ENCODE measurements at places on chromosomes 13 and 19. TPM values are rescaled to one million over a fixed set of nuclear protein-coding genes. Genes with fewer than 3 reads are reported as not detected.

Gene PLIN3
- polyA plus RNA-seq = 34.2 TPM

Gene STOML3
- not detected for polyA plus RNA-seq

Gene PGLYRP2
- not detected for polyA plus RNA-seq

Gene CNFN
- polyA plus RNA-seq = 4.2 TPM

Gene ADGRE3
- polyA plus RNA-seq = not detected

Gene CCL25
- not detected for polyA plus RNA-seq

Gene ZNF442
- polyA plus RNA-seq = 0.82 TPM

Gene ACER1
- polyA plus RNA-seq = not detected

Gene ZFP36
- 104 TPM for polyA plus RNA-seq

Gene TPTE2
- polyA plus RNA-seq = not detected

Gene CCDC70
- not detected for polyA plus RNA-seq

Gene ITPKC
- polyA plus RNA-seq = 14.5 TPM

Gene IL11
- 0.16 TPM for polyA plus RNA-seq

DNA sequence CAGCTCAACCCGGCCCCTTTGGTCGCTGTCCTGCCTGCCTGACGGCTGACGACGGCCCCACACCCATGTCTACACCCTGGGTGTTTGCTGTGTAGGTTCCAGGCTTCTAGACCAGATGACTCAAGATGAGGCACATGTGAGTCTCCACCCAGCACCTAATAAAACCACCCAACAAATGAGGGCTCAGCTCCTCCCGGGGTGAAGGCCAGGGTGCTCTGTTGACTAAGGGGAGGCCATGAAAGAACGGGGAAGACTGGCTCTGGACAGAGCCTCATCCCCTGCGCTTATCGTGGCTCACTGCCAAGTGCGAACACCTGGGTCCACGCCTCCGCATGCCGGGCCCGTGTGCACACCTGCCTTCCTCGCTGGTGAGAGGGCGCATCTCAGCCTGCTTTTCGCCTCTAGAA, 39.6 kb downstream of the COL4A2 start:
- no peak overlapping the region for H3K4me3 ChIP-seq
- no peak overlapping the region for H3K27ac ChIP-seq
- H3K27me3 ChIP-seq = no peaks in the 10 kb centered on the region
- DNase-seq = no peak

- peaks cover 15% of the 10 kb centered on the region for H3K4me1 ChIP-seq
- H3K27me3 ChIP-seq = no peaks in the 10 kb centered on the region
- DNase-seq = no peak
- H3K36me3 ChIP-seq = no peaks in the 10 kb centered on the region
- H3K4me3 ChIP-seq = no peak overlapping the region
- no peak overlapping the region for H3K27ac ChIP-seq
Measured at GRCh38 chr19:14058182-14059092, 3.4 kb downstream of the PALM3 start.

GRCh38 chr13:23992781-23993679, 95.7 kb upstream of the C1QTNF9B start:
- no peak overlapping the region for H3K4me3 ChIP-seq
- no peaks in the 10 kb centered on the region for H3K4me1 ChIP-seq
- H3K36me3 ChIP-seq = no peaks in the 10 kb centered on the region

DNA sequence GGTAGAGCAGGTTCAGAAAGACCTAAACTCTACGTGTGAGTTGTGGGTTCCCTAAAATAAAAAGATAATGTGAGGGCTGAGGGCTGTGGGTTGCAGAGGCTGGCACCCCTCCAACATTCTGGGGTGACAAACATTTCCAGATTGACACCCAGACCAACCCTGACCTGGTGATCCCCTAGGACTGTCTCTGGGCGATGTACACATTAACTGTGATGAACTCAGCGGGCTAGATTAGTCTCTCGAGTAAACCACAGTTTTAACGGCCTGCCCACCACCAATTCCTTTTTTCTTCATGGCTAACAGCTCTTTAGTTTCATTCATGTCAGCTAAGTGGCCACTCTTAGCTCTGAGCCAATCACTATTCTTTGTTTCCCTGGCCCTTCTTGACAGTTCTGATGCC, 24.8 kb downstream of the SIAH3 start:
- H3K4me1 ChIP-seq = no peaks in the 10 kb centered on the region
- H3K27ac ChIP-seq = no peak overlapping the region
- no peaks in the 10 kb centered on the region for H3K27me3 ChIP-seq
- no peak overlapping the region for H3K4me3 ChIP-seq
- DNase-seq = no peak

DNA sequence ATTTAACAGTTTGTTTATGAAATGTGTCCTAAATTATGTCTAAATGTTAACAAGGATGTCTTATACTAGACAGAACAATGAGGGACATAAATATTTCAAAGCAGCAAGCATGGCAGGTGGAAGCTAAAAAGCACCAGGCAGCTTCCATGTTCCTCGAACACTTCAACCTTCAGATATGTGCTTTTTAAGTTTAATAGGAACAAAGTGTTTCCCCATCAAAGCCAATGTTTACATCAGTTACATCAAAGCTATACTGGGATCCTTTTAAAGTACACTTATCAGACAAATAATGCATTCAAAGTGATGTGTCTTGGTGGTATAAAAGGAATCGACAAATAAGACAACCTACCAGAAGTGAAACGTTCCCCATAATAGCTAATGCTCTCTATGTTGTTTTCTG, 2841.1 kb upstream of the PCDH20 start:
- DNase-seq = no peak
- H3K36me3 ChIP-seq = no peaks in the 10 kb centered on the region
- no peak overlapping the region for H3K27ac ChIP-seq
- H3K4me3 ChIP-seq = no peak overlapping the region
- no peaks in the 10 kb centered on the region for H3K4me1 ChIP-seq

- no peaks in the 10 kb centered on the region for H3K4me1 ChIP-seq
- H3K36me3 ChIP-seq = no peaks in the 10 kb centered on the region
- H3K27me3 ChIP-seq = no peaks in the 10 kb centered on the region
- no peak overlapping the region for H3K4me3 ChIP-seq
Measured at GRCh38 chr13:50612717-50613116, 230.8 kb downstream of the DLEU7 start.

GRCh38 chr13:37651891-37652290, 53.3 kb upstream of the POSTN start:
- DNase-seq = no peak
- H3K4me3 ChIP-seq = no peak overlapping the region
- no peaks in the 10 kb centered on the region for H3K27me3 ChIP-seq
- H3K4me1 ChIP-seq = no peaks in the 10 kb centered on the region
- no peaks in the 10 kb centered on the region for H3K36me3 ChIP-seq

DNA sequence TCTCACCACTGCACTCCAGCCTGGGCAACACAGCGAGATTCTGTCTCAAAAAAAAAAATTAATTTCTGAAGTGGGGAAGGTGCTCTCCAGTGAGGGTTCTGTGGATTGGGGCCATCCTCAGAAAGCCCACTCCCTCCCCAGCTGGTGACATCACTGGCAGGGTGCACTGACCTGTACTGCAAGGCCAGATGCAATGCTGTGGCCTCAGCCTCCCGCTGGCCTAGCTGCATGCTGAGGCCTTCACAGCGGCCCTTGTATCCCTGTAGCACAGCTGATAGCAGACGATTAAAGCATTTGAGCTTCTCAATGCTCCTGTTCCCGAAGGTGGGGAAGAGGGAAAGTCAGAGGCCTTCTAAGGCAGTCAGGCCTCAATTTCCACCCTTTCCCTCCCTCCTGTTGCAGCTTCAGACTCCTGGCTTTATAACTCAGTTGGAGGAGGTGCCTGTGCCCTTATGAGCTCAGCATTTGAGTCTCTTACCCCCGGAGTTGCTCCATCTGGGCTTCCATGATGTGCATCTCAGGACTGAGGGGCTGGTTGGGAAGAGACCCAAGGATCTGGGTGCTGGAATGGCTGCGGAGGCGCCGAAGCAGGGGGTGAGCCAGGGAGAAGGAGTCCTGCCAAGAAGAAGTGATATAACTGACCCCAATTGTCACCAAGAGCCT, 5.3 kb downstream of the USHBP1 start:
- DNase-seq = no peak
- H3K4me1 ChIP-seq = peaks cover 22% of the 10 kb centered on the region
- H3K27me3 ChIP-seq = no peaks in the 10 kb centered on the region
- H3K36me3 ChIP-seq = no peaks in the 10 kb centered on the region
- no peak overlapping the region for H3K4me3 ChIP-seq
- H3K27ac ChIP-seq = peak overlapping the region; percentile 54

- no peak overlapping the region for H3K4me3 ChIP-seq
- no peaks in the 10 kb centered on the region for H3K27me3 ChIP-seq
- H3K4me1 ChIP-seq = peaks cover 4% of the 10 kb centered on the region
- no peak for DNase-seq
Measured at GRCh38 chr19:50827476-50827875, 3.9 kb upstream of the KLK1 start.

DNA sequence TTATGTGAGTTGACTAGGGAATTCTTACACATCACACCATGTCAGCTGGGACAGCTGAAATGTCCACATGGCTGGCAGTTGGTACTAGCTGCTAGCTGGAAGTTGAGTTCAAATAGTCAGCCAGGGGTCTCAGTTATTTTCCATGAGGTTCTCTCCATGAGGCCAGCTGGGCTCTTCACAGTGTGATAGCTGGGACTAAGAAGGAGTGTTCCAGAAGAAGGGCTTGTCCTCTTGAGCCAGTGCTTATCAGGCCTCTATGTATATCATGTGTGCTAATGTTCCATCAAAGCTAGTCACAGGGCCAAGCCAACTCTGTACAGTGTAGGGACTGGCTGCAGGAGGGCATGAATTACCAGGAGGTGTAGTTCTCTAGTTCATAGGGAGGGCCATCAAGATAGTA, 11.8 kb downstream of the USPL1 start:
- H3K36me3 ChIP-seq = peaks cover 8% of the 10 kb centered on the region
- DNase-seq = no peak
- H3K27me3 ChIP-seq = no peaks in the 10 kb centered on the region

DNA sequence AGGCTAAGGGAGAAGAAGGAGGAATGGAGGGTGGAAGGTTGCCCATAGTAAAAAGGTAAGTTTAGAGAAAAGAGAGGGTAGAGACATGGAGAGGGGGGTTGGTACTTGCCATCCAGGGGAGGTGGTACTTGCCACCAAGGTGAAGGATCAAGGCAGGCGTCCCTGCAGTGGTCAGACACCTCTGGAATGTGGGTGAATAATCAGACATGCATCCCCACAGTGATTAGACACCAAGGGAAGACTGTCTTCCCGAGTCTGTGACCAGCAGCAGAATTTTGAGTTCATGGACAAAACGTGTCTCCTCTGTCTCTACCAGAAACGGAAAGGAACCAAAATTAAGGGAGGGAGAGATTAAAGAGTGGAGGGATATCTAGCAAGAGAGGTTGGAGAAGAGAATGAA, 27.1 kb upstream of the IGFL1 start:
- H3K4me1 ChIP-seq = no peaks in the 10 kb centered on the region
- no peak overlapping the region for H3K27ac ChIP-seq
- no peak for DNase-seq
- H3K36me3 ChIP-seq = no peaks in the 10 kb centered on the region
- no peaks in the 10 kb centered on the region for H3K27me3 ChIP-seq

DNA sequence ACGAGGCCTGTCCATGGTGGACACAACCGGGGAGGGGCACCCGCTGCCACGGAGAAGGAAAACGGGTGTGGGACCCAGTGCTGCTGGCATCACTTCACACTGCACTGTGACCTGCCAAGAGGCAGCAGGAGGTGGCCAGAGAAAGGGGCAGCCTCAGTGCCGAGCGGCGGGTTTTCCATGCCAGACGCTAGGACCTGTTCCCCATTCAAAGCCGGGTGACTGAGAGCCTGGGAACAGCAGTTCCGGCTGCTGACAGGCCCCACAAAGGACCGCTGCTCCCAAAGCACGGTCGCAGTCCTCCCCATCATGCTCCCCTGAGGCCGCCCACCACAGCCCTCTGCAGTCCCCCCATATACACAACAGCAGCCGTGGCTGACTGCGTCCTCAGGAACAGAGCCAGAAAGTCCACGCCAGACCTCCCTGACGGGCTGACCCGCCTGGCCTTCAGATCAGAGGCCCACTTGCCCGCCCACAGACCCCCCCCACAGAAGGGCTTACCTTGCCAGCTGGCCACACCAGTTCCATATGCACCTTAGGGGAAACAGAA, 5.4 kb downstream of the AKAP8 start:
- DNase-seq = peak; percentile 72
- no peak overlapping the region for H3K27ac ChIP-seq
- peaks cover 15% of the 10 kb centered on the region for H3K4me1 ChIP-seq
- H3K36me3 ChIP-seq = no peaks in the 10 kb centered on the region

- no peak overlapping the region for H3K4me3 ChIP-seq
- no peak for DNase-seq
- H3K36me3 ChIP-seq = no peaks in the 10 kb centered on the region
Measured at GRCh38 chr13:35693134-35693784, 216.8 kb upstream of the MAB21L1 start.

GRCh38 chr19:30666301-30666803, 294.2 kb downstream of the ZNF536 start:
- H3K27me3 ChIP-seq = no peaks in the 10 kb centered on the region
- peaks cover 19% of the 10 kb centered on the region for H3K4me1 ChIP-seq
- H3K27ac ChIP-seq = no peak overlapping the region
- no peaks in the 10 kb centered on the region for H3K36me3 ChIP-seq
- DNase-seq = peak; percentile 45

DNA sequence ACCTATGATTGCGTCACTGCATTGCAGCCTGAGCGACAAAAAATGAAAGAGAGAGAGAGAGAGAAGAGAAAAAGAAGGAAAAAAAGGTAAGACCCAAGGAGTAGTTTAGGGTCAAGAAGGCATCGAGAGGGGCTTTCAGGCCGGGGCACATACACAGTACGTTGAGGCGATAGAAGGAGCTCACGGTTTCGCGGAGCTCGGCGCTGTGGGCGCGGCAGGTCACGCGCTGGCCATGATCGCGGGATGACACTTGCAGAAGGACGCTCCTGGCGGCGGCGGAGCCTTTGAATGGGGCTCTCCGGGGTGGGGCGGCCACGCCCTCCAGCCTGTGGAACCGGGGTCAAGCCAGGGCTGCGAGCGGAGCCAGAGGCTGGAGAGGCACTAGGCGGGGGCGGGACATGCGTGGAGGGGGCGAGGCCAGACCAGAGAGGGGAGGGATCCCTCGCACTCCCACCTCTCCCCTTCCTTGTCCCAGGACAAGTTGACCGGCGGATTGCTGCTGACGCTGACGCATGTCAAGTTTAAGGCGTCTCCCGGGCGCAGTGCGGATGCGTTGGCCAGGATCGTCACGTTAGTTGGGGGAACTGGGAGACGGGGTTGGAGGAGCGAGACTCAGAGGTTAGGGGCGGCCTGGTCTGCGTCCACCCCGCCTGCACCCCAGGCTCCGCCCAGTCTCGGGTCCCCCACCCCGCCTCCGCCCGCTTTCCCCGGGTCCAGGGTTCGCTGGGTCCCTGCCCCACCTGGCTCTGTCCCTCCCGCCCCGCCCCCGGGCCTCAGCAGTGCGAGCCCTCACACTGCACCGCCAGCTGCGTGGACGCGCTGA, 6.9 kb downstream of the NPHS1 start:
- no peaks in the 10 kb centered on the region for H3K4me1 ChIP-seq
- DNase-seq = peak; percentile 78
- no peaks in the 10 kb centered on the region for H3K27me3 ChIP-seq
- no peaks in the 10 kb centered on the region for H3K36me3 ChIP-seq

GRCh38 chr13:87923753-87924152, 252.6 kb downstream of the SLITRK5 start:
- H3K27me3 ChIP-seq = no peaks in the 10 kb centered on the region
- no peak overlapping the region for H3K27ac ChIP-seq
- H3K4me1 ChIP-seq = no peaks in the 10 kb centered on the region

GRCh38 chr19:48784527-48784926, 26.3 kb downstream of the BCAT2 start:
- no peak overlapping the region for H3K4me3 ChIP-seq
- DNase-seq = no peak
- H3K27ac ChIP-seq = no peak overlapping the region
- H3K36me3 ChIP-seq = no peaks in the 10 kb centered on the region

GRCh38 chr19:5338656-5339197, 1.9 kb downstream of the PTPRS start:
- peaks cover 5% of the 10 kb centered on the region for H3K4me1 ChIP-seq
- no peak overlapping the region for H3K4me3 ChIP-seq
- DNase-seq = no peak
- H3K36me3 ChIP-seq = no peaks in the 10 kb centered on the region
- no peaks in the 10 kb centered on the region for H3K27me3 ChIP-seq
- H3K27ac ChIP-seq = no peak overlapping the region
